ENCODE measurements at places on chromosomes 11 and 22.

- H3K4me3 ChIP-seq = no peak overlapping the region
- H3K27ac ChIP-seq = no peak overlapping the region
- H3K4me1 ChIP-seq = peaks cover 20% of the 10 kb centered on the region
- no peaks in the 10 kb centered on the region for H3K27me3 ChIP-seq
- DNase-seq = peak; percentile 62
These were observed 147.2 kb downstream of the TRPC6 start for GRCh38 chr11:101436511-101437142.

GRCh38 chr11:88655196-88655595 is 317.7 kb upstream of the CTSC start:
- DNase-seq = peak; percentile 39
- H3K4me3 ChIP-seq = no peak overlapping the region
- no peak overlapping the region for H3K27ac ChIP-seq
- no peaks in the 10 kb centered on the region for H3K36me3 ChIP-seq
- no peaks in the 10 kb centered on the region for H3K27me3 ChIP-seq

DNA sequence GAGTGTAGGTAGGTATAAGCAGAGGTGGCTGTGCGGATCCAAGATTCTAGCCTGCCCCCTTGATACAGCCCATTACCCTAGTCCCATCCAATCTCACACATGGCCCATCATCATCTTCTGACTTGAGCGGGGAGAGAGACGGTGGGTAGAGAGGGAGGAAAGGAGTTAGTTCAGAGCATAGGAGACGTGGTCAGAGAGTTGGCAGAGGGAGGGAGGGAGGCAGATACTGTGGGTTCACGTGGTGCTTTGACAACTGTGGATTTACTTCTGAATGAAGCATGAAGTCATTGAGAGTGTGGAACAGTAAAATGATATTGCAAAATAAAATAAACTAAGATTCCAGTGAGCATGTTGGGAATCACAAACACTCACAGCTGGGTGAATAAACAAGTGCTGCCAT is 31.4 kb upstream of the VPREB1 start:
- H3K27ac ChIP-seq = no peak overlapping the region
- no peak for DNase-seq
- H3K4me1 ChIP-seq = no peaks in the 10 kb centered on the region
- H3K27me3 ChIP-seq = no peaks in the 10 kb centered on the region
- no peak overlapping the region for H3K4me3 ChIP-seq
- H3K36me3 ChIP-seq = no peaks in the 10 kb centered on the region

DNA sequence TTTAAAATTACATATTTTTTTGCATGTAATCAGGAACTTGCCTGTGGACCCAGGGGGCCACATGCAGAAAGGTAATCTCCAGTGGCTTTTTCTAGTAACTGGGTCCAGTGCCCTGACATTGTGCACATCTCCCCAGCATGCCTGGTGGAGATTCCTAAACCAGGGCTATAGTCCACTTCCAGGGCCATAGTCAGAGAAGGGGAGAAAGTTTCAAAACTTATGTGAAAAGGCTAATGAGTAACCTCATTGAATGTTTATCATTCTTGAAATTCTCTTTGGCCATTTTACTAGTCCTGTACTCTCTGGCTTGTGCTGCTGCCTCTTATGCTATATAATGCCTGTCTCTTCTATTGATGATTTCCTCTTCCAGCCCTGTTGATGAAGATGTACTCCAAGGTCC is 47.8 kb downstream of the BARX2 start:
- DNase-seq = no peak
- H3K4me3 ChIP-seq = no peak overlapping the region
- no peaks in the 10 kb centered on the region for H3K4me1 ChIP-seq
- no peaks in the 10 kb centered on the region for H3K36me3 ChIP-seq
- no peak overlapping the region for H3K27ac ChIP-seq
- no peaks in the 10 kb centered on the region for H3K27me3 ChIP-seq

GRCh38 chr11:16818284-16818683 is 79.8 kb downstream of the C11orf58 start:
- no peaks in the 10 kb centered on the region for H3K27me3 ChIP-seq
- H3K4me1 ChIP-seq = no peaks in the 10 kb centered on the region
- H3K27ac ChIP-seq = no peak overlapping the region
- no peak overlapping the region for H3K4me3 ChIP-seq

DNA sequence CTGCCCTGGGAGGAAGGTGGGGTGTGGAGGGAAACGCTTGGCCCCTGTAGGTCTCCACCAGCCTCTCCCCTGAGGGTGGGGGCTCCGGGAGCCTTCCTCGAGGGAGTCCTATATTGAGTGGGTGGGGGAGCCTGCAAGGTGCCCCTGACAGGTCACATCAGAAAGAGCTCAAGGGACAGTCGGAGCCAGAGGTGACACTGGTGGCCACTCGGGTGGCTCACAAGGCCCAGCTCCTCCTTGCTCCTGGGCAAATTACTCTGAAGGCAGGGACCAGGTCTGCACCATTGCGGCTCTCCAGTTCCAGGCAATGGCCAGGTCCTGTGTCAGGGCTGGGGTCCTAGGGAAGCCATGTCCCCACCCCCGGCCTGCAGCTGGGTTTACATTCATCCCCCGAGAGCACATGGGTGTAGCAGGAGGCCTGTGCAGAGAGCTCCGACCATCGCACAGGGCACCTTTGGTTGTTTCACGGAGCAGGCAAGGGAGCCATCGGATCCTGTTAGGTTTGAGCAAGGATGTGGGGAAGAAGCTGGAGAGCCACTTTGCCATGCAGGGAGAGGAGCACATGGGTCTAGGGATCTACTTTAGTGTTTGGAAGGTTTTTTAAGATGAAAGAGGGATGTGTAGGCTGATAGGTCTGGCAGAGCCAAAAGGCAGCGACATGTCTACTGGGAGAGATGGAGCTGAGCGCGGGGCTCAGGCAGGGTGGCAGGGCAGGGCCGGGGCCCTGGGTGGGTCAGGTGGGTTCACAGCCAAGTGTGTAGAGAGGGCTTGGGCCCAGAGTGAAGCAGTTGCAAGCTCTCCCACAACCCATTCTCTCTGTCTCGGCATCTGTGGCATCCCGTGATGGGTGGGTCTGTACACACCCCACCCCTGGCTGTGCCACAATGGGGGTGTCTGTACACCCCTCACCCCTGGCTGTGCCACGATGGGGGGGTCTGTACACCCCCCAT is 14.8 kb downstream of the CCND1 start:
- H3K4me1 ChIP-seq = no peaks in the 10 kb centered on the region
- H3K36me3 ChIP-seq = peaks cover 7% of the 10 kb centered on the region

- DNase-seq = no peak
- H3K4me1 ChIP-seq = no peaks in the 10 kb centered on the region
- no peak overlapping the region for H3K27ac ChIP-seq
- H3K4me3 ChIP-seq = no peak overlapping the region
- no peaks in the 10 kb centered on the region for H3K36me3 ChIP-seq
- no peaks in the 10 kb centered on the region for H3K27me3 ChIP-seq
These were observed 104.7 kb upstream of the PAX6 start for GRCh38 chr11:31915867-31916266.

- H3K27ac ChIP-seq = peak overlapping the region; percentile 95
- no peak overlapping the region for H3K4me3 ChIP-seq
- H3K27me3 ChIP-seq = no peaks in the 10 kb centered on the region
These were observed 1.2 kb downstream of the FIBP start for GRCh38 chr11:65886826-65887722.

DNA sequence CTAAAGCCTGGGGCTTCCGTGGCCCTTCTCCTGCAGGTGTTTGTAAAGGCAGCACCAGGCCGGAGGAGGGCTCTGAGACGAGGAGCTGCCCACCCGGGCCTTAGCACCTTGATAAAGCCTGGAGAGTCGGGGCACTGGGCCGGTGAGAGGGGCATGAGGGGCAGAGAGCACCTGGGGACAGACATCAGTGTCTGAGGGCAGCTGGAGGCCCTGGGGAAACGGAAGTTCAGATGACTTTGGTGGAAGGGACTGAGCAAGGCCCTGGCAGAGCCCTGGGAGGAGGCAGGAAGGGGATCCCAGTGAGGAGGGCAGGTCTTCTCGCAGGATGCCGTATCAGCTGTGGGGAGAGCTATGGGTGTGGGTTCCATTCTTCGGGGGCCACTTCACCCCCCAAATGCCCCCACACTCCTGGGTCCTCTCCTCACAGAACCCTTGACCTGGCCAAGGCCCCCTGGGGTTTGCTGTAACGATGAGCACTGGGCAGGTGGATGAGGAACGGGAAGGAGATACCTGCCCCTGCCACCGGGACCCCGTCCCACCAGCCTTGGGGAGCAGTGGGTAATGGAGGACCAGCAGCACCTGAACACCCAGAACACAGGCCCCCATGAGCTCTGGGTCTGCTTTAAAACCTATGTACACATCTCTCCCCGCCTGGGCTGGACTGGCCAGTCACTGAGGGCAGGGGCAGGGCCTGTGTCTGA is 7.4 kb downstream of the C1QTNF6 start:
- H3K4me1 ChIP-seq = no peaks in the 10 kb centered on the region
- H3K4me3 ChIP-seq = no peak overlapping the region
- H3K36me3 ChIP-seq = no peaks in the 10 kb centered on the region

DNA sequence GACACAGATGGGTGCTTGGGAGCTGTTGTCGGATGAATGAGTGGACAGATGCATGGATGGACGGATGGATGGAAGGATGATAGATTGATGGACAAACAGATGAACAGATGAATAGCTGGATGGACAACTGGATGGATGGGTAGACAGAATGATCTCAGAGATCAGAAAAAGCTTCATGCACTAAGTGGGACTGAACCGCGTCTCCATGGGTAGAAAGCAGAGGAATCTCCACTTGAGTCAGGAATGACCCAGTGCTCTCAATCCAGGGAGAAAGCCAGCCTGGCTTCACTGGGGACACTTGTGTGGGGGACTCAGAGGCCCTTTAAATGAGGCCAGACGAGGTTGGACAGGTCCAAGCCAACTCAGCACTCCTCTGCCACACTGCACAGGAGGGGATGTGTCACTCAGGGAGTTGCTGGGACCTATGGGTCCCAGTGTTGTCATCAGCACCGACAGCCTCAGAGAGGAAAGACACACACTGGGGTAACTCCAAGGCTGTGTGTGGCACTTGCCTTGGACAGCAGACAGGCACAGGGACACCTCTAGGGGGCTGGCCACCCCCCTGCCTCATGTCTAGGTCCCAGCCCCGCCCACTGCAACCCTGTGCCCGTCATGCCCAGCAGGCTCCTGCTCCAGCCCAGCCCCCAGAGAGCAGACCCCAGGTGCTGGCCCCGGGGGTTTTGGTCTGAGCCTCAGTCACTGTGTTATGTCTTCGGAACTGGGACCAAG is 5.6 kb downstream of the IGLL5 start:
- no peak overlapping the region for H3K27ac ChIP-seq
- H3K4me1 ChIP-seq = no peaks in the 10 kb centered on the region
- H3K4me3 ChIP-seq = no peak overlapping the region

- DNase-seq = no peak
- no peaks in the 10 kb centered on the region for H3K36me3 ChIP-seq
- no peak overlapping the region for H3K4me3 ChIP-seq
- no peaks in the 10 kb centered on the region for H3K4me1 ChIP-seq
These were observed 2.1 kb downstream of the OR4D10 start for GRCh38 chr11:59475176-59475575.

DNA sequence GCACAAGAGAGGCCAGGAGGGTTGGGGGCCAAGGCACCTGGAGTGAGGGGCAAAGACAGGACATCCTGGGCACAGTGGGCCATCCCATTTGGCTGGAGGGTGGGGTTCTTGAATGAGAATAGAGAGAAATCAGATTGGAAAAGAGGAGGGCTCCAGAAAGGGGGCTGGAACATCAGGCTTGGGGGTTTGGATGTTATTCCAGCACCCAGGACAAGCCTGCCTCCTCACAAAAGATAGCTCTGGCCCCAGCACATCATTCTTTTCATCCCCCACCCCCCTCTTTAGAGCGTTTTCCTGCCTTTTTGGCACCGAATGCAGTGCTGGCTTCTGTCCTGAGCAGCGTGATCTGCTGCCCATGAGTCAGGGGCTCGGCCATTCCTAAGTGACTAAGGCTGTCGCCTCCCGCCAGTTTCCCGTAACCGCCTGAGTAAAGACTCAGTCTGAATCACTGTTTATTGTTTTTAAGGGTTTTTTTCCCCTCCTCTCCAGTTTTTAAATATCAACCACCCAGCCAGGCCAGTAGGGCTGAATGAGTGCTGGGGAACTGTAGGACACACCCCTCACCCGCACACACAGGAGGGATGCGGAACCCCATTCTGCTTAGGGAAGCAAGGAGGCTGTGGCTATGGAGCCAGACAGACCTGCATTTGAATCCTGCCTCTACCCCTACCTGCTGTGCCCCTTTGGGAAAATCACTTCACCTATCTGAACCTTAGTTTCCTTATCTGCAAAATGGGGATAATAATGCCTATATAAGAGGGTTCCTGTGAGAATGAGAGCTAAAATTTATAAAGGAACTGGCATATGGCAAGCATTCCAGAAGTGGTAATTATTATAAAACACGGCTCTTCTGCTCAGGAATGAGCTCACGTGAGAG is 32.4 kb upstream of the NAV2 start:
- DNase-seq = peak; percentile 96
- no peak overlapping the region for H3K4me3 ChIP-seq
- peaks cover 29% of the 10 kb centered on the region for H3K4me1 ChIP-seq
- H3K27ac ChIP-seq = peak overlapping the region; percentile 87
- H3K36me3 ChIP-seq = no peaks in the 10 kb centered on the region

GRCh38 chr11:116541460-116541859 is 231.3 kb downstream of the BUD13 start:
- peaks cover 4% of the 10 kb centered on the region for H3K27me3 ChIP-seq
- H3K4me3 ChIP-seq = no peak overlapping the region
- no peak overlapping the region for H3K27ac ChIP-seq
- no peaks in the 10 kb centered on the region for H3K36me3 ChIP-seq
- H3K4me1 ChIP-seq = no peaks in the 10 kb centered on the region
- DNase-seq = no peak

GRCh38 chr11:116331381-116331780 is 441.4 kb downstream of the BUD13 start:
- no peaks in the 10 kb centered on the region for H3K27me3 ChIP-seq
- no peak overlapping the region for H3K27ac ChIP-seq
- no peak for DNase-seq
- H3K36me3 ChIP-seq = no peaks in the 10 kb centered on the region
- no peak overlapping the region for H3K4me3 ChIP-seq

- H3K36me3 ChIP-seq = no peaks in the 10 kb centered on the region
- DNase-seq = no peak
- no peak overlapping the region for H3K27ac ChIP-seq
- H3K4me3 ChIP-seq = no peak overlapping the region
- H3K4me1 ChIP-seq = no peaks in the 10 kb centered on the region
- peaks cover 3% of the 10 kb centered on the region for H3K27me3 ChIP-seq
These were observed 32.4 kb downstream of the CNTF start for GRCh38 chr11:58654908-58655296.

GRCh38 chr11:66580803-66581202 is 12.1 kb downstream of the CCDC87 start:
- no peaks in the 10 kb centered on the region for H3K4me1 ChIP-seq
- H3K4me3 ChIP-seq = no peak overlapping the region
- H3K27me3 ChIP-seq = no peaks in the 10 kb centered on the region
- no peaks in the 10 kb centered on the region for H3K36me3 ChIP-seq
- no peak for DNase-seq

DNA sequence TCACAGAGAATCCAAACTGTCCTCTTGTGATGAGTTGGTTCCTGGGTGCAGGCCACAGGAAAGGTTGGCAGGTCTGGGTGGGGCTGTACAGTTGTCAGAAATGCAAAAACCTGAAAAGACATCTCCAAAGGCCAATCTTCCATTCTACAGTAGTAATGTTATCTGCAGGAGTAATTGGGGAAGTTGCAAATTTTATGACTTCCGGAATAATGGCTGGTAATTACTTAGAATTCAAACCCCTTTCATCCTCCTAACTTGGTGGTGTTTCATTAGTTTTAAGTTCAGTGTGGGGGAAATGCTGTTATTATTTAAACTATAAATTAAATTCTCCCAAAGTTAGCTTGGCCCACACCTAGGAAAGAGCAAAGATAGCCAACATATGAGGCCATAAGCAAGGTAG is 64.7 kb upstream of the FAT3 start:
- no peak for DNase-seq
- no peak overlapping the region for H3K4me3 ChIP-seq
- peaks cover 42% of the 10 kb centered on the region for H3K4me1 ChIP-seq
- H3K36me3 ChIP-seq = no peaks in the 10 kb centered on the region
- H3K27ac ChIP-seq = no peak overlapping the region

All from lung (tissue), 17 donors.